Hematopoietic multipotent progenitor cell treated with erythropoietin and hydrocortisone succinate and interleukin-3 and kit ligand, for 17 days (in vitro differentiated cells): ENCODE measurements at places on chromosomes 11 and 22.
A peak's percentile ranks its signal among the peaks of the same experiment; 100 is the strongest.

- no peak for DNase-seq
Observed at GRCh38 chr11:131602431-131602830, 232.0 kb downstream of the NTM start.

- no peak for DNase-seq
Observed at GRCh38 chr11:84290647-84291046, 1004.5 kb upstream of the CCDC90B start.

- DNase-seq = no peak
Observed at GRCh38 chr22:17191163-17191784, 28.0 kb downstream of the ADA2 start.

- no peak for DNase-seq
Observed at GRCh38 chr11:104967534-104968354, 630 bp downstream of the CASP4 start.

- DNase-seq = no peak
Observed at GRCh38 chr11:130426837-130427341, 1.5 kb downstream of the ADAMTS8 start.

GRCh38 chr11:115199481-115200069 lies 304.6 kb downstream of the CADM1 start:
- DNase-seq = no peak

DNA sequence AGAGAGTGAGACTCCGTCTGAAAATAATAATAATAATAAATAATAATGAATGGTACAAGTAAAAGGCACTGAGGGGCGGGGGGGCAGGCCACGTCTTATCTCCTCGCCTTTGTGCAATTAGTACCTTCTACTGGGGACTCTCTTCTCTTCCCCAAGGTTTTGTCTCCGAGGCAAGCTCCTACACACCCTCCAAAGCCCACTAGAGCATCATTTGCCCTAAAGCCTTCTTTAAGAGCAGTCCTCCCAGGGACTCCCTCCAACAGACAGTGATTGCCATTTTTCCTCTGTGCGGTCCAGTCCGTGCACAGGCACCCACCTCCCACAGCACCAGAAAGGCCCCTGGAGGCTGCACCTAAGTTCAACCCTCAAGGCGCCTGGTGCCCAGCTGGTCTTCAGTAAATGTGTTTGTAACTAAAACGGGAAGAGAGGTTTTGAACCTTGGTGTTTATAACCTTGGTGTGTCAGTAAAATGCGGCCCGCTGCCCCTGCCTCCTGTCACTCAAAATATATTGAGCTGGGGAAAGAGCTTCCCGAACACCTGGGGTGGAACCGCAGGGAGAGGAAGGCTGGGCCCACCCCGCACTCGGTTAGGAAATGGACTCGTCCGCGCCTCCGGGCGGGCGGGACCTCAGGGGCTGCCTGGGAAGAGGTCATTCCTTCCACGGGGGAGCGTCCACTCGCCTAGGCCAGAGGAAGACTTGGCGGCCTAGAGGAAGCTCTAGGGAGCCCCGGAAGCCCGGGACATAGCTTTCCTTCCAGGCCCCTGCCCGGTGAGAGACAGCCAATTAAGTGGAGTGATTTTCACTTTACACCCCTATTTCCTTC lies 4.7 kb upstream of the KDELR3 start:
- no peak for DNase-seq

- DNase-seq = peak; percentile 37
Observed at GRCh38 chr22:32801537-32802236, at the start of gene TIMP3. Gene TIMP3, plus strand, starts transcription at chr22:32801705. Its CDS starts 297 bp downstream, at chr22:32802002.

DNA sequence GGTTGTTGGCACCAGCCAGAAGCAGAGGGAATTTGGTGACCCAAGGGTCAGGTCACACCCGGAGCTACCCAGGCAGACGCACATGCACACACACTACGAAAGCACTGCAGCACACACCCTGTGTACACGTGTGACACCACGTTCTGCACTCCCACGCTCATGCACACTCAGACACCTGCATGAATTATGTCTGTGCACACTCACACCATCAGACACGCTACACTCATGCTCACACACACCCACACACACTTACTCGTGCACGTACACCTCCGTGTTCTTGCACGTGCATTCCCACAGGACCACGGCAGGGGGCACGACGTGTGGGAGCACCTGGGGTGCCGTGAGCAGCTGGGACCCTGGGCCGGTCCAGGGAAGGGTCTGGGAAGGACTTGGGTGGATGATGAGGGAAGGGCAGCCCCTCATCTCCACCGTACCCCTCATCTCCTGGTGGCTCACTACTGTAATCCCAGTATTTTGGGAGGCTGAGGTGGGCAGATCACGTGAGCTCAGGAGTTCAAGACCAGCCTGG lies 20.8 kb upstream of the GAL start:
- DNase-seq = no peak

- DNase-seq = no peak
Observed at GRCh38 chr11:115912484-115912945, 408.3 kb upstream of the CADM1 start.

DNA sequence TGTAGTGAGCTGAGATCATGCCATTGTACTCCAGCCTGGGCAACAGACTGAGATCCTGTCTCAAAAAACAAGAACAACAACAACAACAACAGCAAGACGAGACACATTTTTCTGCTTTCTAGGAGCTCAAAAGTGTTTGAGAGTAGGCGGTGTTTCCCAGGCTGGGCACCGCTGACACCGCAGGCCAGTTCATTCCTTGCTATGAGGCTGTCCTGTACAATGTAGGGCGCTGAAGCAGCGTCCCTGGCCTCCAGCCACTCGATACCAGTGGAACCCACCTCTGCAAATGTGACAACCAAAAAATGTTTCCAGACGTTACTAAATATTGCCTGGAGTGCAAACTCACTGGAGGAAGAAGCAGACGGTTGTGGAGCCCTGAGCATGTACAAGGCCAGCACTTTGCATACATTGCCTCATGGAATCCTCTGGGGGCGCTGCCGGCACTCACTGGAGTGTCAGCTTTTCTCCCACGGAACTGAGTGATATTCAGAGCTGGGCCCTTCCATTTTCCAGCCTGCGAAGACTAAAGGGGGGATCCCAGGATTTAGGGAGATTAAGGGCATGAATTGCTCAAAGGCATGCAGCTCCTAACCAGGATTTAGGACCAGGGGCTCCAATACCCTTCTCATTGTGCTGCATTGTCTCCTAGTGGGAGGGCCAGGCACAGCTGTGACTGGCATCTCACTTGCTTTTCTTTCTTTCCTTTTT lies 5.8 kb upstream of the MIEF1 start:
- peak; percentile 74 for DNase-seq

DNA sequence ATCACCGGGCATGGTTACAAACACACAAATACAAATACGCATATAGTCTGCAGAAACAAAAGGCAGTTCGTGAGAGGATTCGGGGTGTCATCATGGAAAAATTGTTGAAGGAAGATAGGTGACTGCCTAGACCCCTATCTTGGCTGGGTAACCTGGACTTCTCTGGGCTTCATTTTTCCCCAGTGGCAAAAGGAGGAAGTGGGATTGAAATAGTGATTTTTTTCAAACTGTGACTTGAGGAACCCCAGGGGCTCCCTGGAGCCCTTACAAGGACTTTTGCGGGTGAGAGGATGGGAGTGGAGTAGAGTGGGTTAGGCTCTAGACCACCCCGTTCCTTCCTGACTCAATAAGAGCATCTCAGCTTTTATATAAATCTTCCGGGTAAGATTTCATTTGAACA lies 1.0 kb upstream of the ELF5 start:
- DNase-seq = no peak

- no peak for DNase-seq
Observed at GRCh38 chr11:106619320-106619990, 398.8 kb downstream of the GUCY1A2 start.

DNA sequence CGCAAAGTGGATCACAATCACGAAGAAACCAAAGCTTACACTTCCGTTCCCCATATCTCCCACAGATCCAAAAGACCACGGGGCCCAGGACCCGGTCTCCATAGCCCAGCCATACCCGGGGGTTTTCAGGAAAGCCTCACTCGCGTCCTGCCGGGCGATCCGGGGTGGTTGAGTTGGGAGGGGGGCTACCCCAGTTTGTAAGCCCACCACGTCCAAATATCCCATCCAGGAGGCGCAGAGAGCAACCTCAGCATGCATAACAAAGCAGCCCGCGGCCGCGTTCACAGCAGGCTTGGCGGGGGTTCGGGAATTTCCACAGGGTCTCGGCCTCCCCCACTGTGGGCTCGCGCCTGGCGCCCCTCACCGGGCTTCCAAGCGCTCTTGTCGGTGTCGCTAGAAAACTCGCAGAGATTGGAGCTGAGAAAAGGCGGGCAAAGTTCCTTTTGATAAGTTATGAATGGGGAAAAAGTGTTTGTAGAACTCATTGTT lies 9.5 kb downstream of the SDF2L1 start:
- DNase-seq = no peak

GRCh38 chr22:49647627-49648026 lies 180.0 kb downstream of the BRD1 start:
- no peak for DNase-seq

DNA sequence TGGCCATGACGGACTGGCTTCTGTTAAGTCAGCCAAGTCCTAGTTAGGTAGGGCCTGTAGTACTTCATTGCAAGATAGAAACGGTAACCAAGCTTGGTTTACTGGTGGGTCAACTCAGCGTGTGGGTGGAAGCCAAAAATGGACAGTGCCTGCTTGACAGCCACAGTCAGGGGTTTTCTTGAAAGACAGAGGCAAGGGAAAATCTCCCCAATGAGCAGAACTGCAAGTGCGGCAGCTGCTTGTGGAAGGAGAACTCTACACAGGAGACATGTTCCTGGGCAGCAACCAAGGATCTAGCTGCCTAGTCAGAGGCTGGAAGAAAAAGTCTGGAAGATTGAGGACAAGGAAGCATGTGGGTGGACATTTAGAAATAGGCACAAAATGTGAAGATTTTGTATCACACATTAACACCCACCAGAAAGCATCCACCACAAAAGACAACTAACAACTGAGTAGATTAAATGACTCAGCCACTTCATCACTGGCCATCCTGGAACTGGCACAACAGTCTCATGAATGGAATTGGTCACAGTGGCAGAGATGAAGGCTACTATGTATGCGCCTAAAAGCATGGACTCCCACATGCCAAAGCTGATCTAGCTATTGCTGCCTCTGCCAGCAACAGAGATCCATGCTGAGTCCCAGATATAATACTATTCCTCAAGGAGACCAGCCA lies 40.9 kb upstream of the SCUBE2 start:
- no peak for DNase-seq

GRCh38 chr11:127631974-127632373 lies 631.4 kb upstream of the KIRREL3 start:
- no peak for DNase-seq

- DNase-seq = no peak
Observed at GRCh38 chr22:19873960-19874306, 19.3 kb upstream of the GNB1L start.

DNA sequence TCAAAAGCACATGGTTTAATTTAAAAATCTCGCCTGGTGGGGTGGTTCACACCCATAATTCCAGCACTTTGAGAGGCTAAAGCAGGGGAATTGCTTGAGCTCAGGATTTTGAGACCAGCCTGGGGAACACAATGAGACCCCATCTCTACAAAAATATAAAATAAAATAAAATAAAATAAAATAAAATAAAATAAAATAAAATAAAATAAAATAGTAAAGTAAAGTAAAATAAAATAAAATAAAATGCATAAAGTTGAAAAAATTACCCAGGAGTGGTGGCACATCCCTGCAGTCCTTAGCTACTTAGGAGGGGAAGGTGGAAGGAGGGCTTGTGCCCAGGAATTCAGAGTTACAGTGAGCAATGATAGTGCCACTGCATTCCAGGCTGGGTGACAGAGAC lies 88.7 kb upstream of the MS4A8 start:
- DNase-seq = no peak

GRCh38 chr11:94866231-94866822 lies 98.2 kb downstream of the AMOTL1 start:
- DNase-seq = no peak
